Frontal cortex (tissue), 4 donors: ENCODE measurements at places on chromosomes 16 and 17.
A peak's percentile ranks its signal among the peaks of the same experiment; 100 is the strongest.

- DNase-seq: no peak
Observed at GRCh38 chr16:5505091-5505887, 407.7 kb upstream of the EEF2KMT start.

- DNase-seq: no peak
Observed at GRCh38 chr17:49616601-49617131, 41.0 kb downstream of the NXPH3 start.

DNA sequence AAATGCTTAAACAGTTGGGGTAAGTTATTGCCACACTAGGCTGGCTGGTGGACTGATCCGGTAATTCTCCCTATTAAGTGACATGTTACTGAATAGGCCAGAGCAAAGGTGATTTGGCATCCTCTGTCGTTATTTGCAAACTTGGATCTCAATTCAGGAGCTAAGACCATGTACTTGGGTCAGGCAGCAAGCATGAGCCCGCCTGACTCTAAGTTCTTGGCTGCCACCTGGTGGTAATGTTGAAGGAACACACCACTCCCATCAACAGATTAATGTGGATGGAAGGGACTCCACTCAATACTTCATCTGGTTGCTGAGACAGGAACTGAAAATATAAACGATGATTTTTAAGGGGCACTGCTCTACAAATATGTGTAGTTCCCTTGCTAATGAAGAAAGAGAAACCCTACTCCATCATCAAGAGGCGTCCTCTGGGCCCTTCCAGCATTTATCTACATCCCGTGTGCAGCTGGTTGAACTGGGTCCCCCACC is 70.8 kb downstream of the EMP2 start:
- DNase-seq: peak; percentile 52

DNA sequence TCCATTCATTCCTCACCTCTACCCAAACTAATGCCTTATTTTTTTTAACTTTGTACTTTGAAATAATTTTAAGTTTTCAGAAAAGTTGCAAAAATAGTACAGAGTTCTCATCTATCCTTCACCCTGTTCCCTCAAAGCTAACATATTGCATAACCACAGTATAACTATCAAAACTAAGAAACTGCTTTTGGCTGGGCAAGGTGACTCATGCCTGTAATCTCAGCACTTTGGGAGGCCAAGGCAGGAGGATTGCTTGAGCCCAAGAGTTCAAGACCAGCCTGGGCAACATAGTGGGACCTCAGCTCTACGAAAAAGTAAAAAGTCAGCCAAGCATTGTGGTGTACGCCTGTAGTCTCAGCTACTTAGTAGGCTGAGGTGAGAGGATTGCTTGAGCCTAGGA is 147.7 kb downstream of the SKAP1 start:
- DNase-seq: no peak

- DNase-seq: no peak
Observed at GRCh38 chr17:37744961-37745800, at the start of gene HNF1B. TSS of gene HNF1B (minus strand) at chr17:37745059. CDS start at chr17:37744884, 175 bp downstream.

DNA sequence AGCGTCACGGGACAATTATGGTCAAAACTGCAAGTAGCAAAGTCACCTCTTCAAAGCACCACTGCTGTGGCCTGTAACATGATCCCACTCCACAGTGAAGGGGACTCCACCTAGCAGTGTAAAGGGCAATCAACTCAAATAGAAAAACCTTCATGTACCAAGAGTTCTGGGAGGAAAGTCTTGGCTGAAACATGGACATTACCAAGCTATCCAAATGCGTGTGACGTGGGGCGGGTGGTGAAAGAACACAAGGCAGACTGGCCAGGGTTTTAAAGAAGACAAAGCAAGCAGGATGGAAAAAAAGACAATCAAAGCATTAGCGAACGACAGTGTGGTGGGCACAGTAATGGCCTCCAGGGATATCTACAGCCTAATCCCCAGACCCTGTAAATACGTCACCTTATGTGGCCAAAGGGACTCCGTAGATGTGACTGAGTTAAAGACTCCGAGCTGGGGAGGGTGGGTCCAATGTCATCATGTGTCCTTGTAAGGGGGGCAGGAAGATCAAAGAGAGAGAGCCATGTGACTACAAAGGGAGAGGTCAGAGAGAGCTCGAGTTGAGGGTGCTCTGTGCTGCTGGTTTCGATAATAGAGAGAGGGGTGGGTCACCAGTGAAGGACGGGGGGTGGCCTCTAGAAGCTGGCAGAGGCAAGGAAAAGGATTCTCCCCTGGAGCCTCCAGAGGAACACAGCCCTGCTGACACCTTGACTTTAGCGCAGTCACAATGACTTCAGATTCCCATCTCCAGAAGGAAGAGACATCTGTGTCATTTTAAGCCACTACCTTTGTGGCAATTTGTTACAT is 6.0 kb downstream of the HSDL1 start:
- no peak for DNase-seq

- no peak for DNase-seq
Observed at GRCh38 chr17:31469959-31470358, 78.5 kb downstream of the RAB11FIP4 start.

- DNase-seq: no peak
Observed at GRCh38 chr16:78128913-78129312, 29.5 kb downstream of the WWOX start.

DNA sequence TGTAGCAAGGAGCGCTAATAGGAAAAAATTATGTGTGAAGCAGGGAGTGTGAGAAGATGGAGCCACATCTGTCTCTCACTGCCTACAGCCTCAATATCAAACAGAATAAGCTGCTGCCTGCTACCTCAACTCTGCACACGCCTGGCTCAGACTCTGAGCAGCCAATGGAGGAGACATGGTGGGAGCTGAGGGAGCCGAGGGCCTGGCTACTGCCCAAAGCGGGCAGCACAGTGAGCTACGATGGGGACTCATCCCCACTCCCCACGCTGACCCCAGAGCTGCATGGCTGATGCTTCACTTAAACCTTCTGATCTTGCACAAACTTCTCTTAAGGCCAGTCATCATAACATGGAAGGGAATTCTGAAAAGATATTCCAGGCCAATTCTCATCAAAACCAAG is 11.1 kb upstream of the FLYWCH2 start:
- no peak for DNase-seq
